ENCODE measurements at places on chromosomes 5 and 9.

DNA sequence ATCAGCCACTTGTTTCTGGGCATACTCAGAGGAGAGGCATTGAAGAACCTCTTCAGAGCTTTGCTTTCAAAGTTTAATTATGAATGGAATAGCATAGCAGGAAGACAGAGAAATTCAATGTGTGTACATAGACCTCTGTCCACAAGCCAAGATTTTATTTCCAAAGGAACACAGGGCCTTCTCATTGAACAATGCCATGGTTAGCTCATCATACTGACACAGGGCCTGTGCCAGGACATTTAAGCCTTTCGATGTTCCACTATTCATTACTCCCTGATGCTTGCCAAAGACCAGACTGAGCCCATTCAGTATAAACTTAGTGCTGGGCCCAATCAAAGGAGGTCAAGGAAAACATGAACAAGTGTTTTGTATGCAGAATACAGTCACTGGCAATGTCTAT is 280.8 kb downstream of the FBXL17 start:
- peak; percentile 31 for DNase-seq

DNA sequence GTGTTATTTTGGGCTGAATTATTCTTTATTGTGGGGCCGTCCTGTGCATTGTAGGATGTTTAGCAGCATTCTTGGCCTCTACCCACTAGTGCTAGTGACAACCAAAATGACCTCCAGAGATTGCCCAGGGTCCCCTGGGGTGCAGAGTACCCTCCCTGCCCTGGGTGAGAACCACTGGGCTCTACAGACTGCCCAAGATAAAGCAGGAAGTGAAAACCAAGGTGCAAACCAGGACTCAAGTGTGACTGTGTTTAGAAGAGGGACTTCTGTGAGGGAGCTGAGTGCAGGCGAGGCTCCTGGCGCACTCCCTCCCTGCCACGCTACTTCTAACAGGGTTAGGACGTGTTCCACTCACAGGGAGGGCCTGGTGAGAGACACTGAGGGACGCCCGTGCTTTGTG is 41.6 kb downstream of the USP20 start:
- DNase-seq: no peak

- no peak for DNase-seq
These were observed 76.8 kb downstream of the STK10 start for GRCh38 chr5:172110921-172111851.

GRCh38 chr5:180141068-180141660 is 67.8 kb downstream of the RASGEF1C start:
- DNase-seq: no peak
